ENCODE measurements at places on chromosomes 3 and 15.
A peak's percentile ranks its signal among the peaks of the same experiment; 100 is the strongest.

- DNase-seq, result no peak
Measured at GRCh38 chr3:179887295-179887943, 149.3 kb downstream of the PEX5L start.

DNA sequence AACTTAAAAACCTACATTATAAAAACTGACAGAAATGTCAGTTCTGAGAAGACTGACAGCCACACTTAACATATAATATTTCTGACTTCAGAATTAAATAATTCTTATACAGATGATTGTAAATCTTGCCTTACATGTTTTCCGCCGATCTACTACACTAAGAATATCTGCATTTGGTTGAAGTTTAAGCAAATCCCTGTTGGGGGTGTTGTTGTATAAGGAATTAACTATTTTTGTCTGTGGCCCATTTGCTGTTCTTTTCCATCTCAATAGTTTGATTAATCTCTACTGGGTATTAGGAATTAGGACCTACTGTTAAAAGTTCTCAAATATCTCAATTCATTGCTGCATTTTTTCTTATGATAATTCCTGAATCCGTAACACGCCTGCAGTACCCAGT lies 838.3 kb upstream of the ROBO1 start:
- DNase-seq, result no peak

GRCh38 chr3:13041113-13041776 lies 32.0 kb downstream of the IQSEC1 start:
- no peak for DNase-seq

GRCh38 chr15:60928210-60928609 lies 300.9 kb downstream of the RORA start:
- DNase-seq, result no peak

DNA sequence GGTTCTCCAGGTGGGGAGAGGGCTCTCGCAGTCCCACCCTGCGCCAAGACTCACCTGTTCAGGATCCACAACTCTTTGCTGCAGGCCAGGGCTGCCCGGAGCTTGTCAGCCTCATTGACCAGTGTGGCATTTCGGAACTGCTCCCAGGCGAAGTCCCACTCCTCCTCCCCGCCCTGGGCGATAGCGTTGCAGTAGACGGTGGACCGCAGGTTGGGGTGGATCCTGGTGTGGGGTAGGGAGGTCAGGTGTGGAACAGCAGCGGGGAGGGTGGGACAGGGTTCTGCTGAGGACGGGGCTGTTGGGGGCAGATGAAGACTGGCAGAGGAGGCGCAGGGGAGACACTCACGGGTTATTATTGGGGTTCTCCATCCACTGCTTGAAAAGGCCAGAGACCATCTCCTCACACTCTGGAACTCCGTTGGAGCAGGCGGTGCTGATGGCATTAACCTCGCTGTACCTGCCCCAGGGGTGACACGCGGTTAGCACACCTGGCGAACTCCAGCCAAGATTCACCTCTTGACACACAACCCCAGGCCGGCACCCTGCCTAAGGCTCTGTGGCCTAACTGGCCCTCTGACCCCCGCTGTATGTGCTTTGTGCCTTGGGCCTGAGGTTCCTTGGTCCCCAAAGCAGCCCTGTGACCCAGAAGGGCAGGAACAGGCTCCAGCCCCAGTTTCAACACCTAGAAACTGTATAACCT lies 16.1 kb downstream of the MESP2 start:
- no peak for DNase-seq

- DNase-seq, result peak; percentile 67
Measured at GRCh38 chr3:116770815-116771450, 61.4 kb downstream of the TUSC7 start.

GRCh38 chr3:28973609-28974008 lies 307.3 kb upstream of the RBMS3 start:
- DNase-seq, result peak; percentile 10

DNA sequence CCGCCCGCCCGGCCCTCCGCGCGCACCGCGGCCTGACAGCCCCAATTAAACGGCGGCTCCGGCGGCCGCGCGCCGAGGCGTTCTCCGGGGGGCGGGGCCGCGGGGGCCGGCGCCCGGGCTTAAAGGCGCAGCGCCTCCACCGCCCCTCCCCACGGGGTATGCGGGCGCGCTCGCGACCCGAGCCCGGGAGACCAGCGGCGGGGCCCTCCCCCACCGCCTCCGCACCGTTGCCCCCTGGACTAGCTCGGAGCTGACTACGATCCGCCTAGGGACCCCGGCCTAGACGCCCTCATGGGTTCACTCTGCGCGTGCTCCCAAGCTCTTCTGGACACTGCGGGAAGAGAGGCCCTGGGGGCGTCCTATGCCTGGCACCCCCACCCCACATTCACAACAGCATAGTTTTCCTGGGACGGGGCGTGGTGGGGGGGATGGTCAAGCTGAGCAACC lies at the start of gene DUSP7:
DUSP7 (minus strand) TSS at position 51 of the 447 bp plus-strand sequence. CDS start 205 bp downstream, outside the sequence.
- DNase-seq, result peak; percentile 22

DNA sequence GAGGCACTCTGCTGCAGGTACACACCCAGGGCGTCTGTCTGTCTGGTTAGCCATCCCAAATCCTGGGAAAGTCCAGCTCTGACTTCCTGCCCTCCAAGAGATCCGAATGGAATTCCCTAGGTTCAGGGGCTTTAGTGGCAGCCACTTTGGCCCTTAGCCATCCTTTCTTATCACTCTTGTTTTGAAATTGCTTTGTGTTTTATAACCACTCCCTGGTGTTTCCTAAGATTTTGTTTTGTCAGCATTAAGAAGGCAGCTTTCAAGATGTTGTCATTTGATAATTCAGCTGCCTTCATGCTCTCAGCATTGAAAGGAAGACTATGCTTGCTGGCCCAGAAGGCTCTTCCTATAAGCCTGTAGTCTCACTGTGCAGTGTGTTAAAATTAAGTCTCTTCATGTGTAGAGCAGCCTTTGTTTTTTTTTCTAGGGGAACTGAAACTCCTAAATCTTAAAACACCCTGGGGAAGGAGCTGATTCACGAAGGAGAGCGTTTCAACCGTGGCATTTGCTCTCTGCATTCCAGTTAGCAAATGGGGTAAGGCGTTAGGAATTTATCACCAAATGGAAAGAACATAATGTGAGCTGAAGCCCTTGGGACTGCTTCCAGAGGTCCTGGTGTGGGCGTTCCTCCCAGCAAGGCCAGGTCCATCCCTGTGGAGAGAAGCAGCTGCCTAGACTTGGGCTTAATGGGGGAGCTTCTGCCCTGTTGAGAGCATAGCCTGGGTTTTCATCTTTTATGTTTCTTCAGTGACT lies 14.2 kb upstream of the CLEC3B start:
- DNase-seq, result peak; percentile 94

DNA sequence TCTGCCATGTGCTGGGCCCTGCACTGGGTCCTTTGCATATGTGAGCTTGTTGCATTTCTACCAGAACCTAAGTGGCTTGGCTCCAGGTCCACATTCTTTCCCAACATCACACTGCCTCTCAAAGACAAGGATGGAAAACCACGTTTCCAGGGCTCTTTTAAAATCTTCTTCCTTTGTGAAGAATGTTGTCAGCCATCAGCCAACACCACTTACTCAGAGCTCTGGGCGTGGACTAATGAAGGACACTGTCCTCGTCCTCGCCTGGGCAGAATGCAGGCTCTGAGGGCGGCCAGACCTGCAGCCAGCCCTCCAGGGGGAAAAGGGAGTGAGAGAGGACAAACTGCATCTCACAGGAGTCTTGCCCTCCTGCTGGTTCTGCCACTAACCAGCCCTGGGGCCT lies 49.7 kb downstream of the MAGEF1 start:
- DNase-seq, result no peak

DNA sequence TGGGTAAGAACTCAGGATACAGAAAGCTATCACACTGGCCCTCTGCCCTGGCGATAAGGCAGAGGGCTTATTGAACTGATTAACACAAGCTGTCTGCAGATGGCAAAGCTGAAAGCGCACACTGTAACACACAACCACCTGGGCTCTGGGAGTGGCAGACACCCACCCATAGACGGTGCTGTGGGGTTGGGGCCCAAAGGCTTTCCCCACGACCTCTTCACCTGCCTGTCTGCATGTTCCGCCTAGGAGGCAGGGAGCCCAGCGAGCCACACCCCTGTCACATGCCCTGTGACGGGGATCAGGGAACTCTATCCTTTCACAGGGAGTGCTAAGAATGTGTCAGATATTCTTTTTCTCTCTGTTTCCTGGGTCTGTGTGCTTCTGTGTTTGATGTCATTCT lies 12.1 kb upstream of the TFG start:
- no peak for DNase-seq

DNA sequence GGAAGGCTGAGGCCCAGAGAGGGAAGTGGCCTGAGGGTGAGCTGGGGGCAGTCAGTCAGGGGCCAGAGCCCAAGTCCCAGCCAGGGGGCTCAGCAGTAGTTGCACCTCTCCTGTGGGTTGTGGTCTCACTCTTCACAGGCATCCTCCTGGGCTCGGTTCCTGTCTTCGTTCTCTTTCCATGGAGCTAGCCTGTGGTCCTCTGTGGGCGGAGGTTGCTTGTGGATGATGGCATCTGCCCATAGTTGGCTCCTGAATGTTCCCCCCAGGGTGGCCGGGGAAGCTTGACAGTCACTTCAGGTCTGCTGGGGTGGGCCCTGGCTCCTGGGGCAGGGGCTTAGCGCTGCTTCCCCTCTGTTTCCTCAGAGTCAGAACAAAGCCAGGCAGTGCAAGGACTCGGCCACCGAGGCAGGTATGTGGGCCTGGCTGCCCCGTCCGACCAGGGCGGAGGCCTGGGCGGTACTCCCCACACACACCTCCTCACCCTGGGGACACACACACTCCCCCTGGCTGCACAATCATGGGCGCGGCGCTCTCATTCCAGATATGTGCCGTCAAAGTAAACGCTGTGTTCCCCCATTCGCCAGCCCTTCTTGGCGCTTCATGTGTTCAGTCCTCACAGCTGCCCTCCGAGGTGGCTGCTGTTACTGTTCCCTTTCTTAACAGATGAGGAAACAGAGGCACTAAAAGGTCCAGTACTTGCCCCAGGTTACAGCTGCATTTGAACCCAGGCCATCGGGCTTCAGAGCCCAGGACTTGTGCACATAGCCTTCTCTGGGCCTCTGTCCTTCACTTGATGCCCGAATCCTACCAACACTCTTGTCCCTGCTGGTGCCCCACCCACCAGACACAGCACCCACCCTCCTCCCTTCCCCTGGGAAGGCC lies 34.5 kb downstream of the PSTPIP1 start:
- DNase-seq, result no peak

DNA sequence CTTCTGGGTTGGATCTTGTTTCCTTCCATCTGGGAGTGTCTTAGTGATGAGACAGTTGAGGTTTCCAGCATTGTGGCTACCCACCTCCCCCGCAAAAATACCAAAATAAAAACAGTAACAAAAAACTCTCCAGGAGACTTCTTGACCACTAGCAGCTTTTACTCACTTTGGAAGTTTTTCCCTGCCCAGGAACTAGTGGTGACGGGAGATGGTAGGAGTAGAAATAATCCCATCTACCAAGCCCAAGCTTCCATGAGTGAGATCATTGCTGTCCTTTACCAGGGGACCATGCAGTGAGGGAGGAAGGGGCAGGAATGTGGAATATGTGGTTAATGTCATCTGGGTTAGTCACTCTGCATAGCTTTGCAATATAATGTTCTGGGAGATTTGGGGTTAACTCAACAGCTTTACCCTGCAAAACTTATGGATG lies 187.7 kb downstream of the ITPR1 start:
- peak; percentile 47 for DNase-seq

DNA sequence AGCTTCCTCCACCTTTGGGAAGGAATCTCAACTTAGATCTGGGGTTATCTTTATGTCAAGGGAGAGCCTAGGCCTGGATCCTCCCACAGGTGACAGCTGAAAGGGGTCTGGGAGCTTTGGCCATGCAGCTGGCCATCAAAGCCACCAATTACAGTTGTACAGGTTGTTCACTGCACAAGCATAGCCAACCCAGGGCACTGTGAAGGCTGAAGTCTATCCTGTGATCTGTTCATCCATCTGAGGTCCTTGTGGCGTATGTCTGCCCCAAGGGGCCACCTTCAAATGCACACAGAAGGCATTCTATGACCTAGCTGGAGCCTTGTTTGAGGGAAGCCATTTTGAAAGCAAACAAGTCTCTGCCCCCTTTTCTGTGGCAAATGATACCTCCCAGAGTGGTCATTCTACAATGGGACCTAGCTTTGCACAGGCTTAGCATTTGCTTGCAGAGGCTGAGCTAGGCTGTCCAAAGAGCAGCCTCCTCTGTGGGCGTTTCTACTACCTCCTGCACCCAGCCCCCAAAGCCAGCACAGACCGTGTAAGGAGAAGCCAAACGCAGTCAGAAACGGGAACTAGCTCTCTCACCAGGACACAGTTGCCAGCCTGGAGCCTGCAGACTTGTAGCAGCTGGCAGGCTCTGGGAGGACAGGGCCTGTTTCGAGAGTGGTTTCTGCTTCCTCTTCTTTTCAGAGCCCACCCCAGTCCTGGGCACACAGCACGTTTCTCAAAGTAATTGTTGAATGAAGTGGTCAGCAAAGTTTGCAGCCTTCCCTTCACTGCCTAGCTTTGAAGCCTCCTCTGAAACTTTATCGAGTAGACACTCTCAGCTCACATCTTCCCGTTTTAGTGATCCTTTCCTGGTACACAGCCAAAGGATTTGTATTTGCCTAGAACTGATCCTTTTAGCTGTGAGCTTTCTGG lies 157.3 kb upstream of the SMAD3 start:
- no peak for DNase-seq

- no peak for DNase-seq
Measured at GRCh38 chr3:184391266-184391665, 11.4 kb downstream of the CHRD start.

GRCh38 chr3:65955792-65956477 lies 82.8 kb downstream of the MAGI1 start:
- peak; percentile 76 for DNase-seq

DNA sequence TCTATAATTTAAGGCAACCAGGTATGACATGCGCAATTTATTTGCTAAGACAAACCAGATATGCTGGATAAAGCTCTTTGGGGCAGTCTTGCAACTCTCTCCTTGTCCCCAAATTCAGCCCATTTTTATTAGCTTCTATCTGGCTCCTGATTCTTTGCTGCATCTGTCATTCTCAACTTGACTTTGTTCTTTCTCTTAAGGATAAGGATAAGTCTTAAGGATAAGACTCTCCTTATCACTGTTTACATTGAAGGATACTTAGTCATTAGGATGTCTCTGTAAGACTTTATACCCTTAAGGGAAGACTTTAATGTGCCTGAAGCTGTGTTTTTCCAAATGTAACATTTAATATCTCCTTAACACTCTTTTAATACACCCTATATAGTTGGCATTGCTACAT lies 49.2 kb downstream of the ALCAM start:
- DNase-seq, result no peak

GRCh38 chr3:4680227-4680691 lies 187.1 kb downstream of the ITPR1 start:
- DNase-seq, result no peak

GRCh38 chr3:9452417-9452816 lies 55.0 kb downstream of the SETD5 start:
- DNase-seq, result no peak

GRCh38 chr3:9147215-9147895 lies 102.1 kb downstream of the SRGAP3 start:
- peak; percentile 47 for DNase-seq

Data from A172 (cell line).